COR-L47 (cell line): ENCODE measurements at places on chromosomes 5 and 9.

DNA sequence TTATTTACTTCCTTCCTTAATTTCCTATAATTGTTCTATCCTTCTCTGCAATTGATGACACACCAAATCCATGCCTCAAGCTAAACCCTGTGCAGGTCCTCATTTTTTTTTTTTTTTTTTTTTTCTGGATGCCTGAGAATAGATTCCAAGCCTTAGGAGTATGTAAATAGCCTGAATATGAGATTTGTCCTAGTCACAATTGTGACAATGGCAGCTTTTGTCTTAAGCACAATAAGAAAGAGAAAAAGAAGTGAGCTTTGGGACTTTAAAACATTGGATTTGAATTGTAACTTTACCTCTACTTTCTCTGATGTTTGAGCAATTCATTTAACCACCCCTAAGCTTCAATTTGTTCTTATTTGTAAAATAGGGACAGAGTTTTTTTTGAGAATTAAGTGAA, 280.5 kb downstream of the TUSC1 start:
- no peak for DNase-seq

DNA sequence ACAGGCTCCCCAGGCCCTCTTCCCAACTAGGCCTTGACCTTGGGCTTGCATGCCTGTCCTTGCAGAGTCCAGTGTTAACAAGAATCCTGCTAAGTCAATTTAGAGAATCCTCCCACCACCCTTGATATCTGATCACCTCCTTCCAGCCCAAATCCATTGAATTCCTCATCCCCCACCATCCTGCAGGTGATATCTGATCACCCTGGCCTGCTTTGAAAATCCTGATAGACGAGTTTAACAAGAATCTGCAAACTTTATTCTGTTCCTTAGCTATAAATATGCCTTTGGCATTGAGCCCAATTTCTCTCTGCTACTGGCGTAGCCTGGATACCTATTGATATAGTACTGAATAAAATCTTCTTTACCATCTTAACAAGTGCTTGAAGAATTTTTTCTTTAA, 125.5 kb downstream of the DIRAS2 start:
- no peak for DNase-seq

GRCh38 chr5:77620405-77620804, 18.1 kb downstream of the OTP start:
- DNase-seq, result peak; percentile 41

- DNase-seq, result no peak
Measured at GRCh38 chr5:120436996-120437395, 27.1 kb upstream of the PRR16 start.

- DNase-seq, result no peak
Measured at GRCh38 chr5:25006237-25006636, 361.5 kb upstream of the CDH10 start.

DNA sequence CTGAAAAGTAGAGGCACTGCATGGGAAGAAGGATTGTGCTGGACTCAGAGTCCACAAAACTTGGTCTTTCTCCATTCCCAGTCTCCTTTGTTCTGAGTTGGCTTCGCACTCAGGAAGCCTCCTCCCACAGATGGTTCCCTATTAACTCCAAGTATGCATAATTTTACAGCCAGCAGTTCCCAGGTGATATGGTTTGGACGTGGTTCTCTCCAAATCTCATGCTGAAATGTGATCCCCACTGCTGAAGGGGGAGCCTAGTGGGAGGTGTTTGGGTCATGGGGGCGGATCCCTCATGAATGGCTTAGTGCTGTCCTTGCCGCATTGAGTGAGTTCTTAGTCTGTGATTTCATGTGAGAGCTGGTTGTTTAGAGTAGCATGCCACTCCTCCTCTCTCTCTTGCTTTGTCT, 86.6 kb downstream of the FEM1C start:
- DNase-seq, result no peak

DNA sequence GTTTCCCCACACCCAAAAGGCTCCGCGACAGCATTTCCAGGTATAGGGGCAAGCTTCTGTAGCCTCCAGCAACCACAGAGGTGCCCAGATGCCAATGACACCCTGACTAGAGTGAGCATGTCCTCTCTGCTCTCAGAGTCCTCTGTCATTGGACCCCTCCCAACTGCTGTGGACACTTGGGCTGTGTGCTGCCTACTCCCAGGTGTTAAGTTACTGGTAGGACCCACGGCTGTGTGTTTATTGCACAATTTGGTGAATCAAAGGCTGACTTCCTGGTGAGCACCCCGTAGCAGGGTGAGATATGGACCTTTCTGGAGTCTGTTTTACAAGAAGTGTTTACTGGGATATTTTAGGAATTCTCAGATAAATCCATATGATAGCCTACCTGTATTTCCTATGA, 36.0 kb downstream of the SH3GL2 start:
- peak; percentile 19 for DNase-seq

GRCh38 chr9:23779220-23779619, 46.8 kb downstream of the ELAVL2 start:
- no peak for DNase-seq

- DNase-seq, result no peak
Measured at GRCh38 chr9:22026696-22027095, 17.6 kb upstream of the CDKN2B start.

DNA sequence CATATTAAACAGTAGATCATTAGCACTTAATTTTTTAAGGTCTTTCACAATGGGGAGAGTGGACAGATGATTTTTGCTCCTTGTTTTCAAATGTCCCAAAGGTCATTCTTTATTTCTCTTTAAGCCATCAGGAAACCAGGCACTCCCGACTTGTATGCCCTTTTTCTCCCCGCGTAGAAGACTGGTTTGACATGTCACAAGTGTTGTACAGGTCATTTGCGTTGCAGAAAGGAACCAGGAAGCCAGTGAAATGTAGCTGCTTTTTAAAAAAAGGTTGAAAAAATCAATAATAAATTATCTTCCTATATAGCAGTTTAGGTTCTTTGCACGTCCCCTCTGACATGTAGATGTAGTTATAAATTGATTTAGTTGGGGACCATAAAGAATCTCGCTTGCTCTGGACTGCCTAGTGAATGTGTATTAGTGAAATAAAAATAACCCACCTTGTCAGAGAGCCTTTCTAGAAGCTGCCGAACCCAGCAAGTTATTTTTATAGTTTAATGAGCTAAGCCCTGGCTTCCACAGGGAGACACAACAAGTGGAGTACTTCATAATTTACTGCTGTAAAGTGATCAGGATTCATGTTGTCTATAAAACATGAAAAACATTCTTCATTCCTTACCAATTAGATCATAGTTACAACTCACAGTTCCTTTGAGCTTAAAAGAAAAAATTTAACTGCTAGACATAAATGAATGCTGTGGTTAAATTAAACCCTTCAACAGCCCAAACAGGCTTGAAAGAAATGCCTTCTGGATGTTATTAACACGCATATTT, 404.6 kb downstream of the CSNK1G3 start:
- DNase-seq, result no peak

- DNase-seq, result no peak
Measured at GRCh38 chr5:143610946-143611345, 201.0 kb upstream of the HMHB1 start.

DNA sequence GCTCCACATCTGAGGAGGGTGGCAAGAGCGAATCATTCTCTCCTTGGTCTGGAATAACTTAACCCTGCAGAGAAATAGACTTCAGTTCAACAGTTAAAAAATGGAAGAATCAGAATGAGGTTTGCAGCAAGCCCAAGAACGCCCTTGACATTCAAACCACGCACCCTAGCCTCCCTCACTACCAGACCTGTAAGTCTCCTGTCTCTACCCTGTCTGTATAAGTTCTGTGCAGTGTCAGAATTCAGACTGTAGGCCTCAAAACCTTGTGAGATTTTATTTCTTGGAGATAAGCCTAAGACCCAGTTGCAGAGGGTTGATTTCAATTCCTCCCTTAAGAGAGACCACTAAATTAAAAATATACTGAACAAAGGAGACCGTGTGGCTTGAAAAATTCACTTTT, 35.8 kb upstream of the PLPP1 start:
- DNase-seq, result no peak

DNA sequence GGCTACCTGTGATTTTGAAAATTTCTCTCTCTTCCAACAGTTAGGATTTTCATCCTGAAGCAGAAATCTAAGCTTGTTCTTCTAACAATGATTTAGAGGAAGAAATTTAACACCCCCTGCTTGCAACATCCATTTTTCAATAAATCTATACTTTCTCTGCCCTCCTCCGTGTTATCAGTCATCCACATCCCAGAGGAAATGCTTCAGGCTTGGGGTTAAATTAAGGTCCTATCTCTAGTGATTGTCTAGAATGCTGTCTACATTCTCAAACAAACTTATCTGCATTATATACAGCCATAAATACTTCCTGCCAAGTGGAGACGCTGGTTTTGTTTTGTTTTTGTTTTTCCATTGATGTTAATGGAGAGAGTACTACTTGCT, 371.0 kb downstream of the CSNK1G3 start:
- no peak for DNase-seq

GRCh38 chr9:112831281-112831851, 59.3 kb downstream of the SLC46A2 start:
- DNase-seq, result no peak

- no peak for DNase-seq
Measured at GRCh38 chr9:83166372-83166771, 103.4 kb upstream of the RASEF start.

- DNase-seq, result no peak
Measured at GRCh38 chr9:96135076-96135752, 166.8 kb downstream of the HSD17B3 start.

DNA sequence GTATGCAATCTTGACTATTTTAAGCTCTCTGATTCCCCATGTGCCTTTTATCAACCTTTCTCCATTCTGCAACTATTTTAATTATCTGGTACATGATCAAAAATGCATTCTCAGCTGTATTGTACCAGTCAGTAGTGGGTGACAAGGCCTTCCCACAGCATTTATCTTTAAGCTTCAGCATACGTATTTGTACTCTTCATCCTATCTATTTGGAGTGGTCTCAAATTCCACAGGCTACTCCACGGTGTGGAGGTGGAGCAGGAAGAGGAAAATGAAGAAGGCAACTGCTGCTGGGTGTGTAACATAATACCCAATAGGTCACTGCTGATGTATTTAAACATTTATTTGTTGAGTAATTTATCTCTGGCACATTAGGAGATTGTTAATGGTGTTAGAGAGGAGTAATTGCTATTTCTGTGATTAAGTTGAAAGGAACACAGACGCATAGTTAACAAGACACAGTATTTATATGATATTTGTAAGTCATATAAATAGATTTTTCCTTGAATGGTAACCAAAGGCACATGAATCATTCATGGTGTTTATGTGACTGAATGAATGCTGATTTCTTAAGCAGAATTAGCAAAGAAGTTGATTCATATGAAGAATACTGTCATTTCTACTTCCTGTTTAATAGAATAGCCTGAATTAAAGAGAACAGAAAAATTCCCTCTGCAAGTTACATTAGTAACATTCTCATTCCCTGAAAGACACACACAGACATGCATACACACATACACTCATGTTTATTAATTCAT, 153.8 kb upstream of the NR3C1 start:
- DNase-seq, result no peak

DNA sequence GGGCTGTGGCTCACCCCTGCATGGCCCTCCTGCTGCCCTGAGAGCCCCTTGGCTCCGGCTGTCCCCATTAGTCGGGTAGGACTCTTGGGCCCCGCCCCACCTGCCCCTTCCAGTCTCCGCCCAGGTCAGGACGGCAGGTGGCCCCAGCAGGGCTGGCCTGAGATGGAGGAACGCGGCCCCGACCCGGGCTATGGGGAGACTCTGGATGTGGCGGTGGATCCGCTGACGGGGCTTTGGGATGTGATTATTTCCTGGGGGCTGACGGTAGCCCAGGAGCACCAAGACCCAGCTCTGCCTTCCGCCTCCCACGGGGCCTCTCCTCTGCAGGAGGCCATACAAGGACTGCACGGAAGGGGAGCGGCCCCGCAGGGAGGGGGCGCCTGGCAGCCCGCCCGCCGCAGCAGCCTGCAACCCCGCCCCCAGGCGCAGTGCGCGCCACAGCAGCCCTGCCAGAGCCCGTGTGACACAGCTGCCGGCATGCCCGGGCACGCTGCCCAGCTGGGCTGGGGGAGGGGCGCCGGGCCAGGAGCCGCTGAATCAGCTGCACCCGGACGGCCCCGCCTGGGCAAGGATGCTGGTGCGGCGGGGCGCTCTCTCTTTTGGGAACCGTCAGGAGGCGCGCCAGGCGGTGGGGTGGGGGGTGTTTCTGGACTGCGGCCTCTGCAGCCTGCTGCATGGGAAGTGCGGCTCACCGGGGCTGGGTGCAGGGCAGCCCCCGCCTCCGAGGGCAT, 9.2 kb downstream of the TMEM250 start:
- DNase-seq, result peak; percentile 95

DNA sequence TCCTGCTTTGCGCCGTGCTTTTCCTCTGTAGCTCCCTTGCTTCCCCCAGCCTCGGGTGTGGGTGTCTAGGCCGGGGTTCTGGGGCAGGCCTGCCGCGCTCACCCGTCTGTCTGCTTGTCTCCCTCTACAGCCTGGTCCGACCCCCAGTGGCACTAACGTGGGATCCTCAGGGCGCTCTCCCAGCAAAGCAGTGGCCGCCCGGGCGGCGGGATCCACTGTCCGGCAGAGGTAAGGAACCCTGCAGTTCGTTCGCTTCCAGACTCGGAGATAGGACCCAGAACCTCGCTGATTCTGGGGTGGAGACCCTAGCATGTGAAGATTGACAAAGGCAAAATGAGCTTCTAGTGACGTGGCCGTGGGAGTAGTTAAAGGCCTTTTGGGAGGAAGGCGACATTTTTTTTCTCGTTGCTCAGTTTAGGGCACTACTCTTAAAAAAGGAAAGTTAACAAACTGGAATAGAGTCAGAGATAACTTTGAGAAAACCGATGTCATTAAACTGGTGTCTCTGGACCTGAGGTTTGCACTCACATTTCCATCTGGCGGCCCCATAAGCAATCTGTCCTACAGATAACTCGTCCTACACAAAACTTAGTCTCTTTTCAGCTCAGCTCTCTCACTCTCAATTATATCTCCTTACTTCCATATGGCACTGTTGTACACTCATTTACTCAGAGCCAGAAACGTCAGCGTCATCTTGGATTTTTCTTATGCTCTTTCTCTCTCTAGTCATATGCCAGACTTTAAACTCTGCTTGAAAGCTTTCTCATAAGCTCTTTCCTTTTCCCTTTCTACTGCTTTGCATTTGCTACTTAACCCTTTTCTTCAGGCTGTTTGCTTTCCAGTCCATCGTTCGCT, 561 bp downstream of the SEC61B start:
- DNase-seq, result no peak

DNA sequence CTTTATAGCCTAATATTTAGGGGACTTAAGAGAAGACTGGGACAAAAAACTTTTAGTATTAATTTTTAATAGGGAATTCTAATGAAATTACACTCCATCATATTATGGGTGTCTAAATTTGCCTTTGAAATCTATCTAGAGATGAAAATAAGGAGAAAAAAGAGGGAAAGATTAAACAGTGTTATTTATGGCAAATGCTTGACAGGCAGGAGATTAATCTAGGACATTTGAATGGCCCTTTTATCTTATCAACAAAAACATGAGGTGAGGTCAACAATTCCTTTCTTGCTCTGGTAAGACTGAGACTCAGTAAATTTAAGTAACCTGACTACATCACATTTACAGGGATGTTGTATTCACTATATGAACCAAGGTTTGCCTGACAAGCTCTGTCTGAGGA, 852.8 kb upstream of the CTNND2 start:
- no peak for DNase-seq

- DNase-seq, result no peak
Measured at GRCh38 chr9:109411069-109411761, 86.9 kb downstream of the PTPN3 start.

- DNase-seq, result no peak
Measured at GRCh38 chr5:129120158-129120581, 25.6 kb downstream of the ISOC1 start.

GRCh38 chr5:91955610-91956009, 572.5 kb upstream of the ARRDC3 start:
- DNase-seq, result no peak

- no peak for DNase-seq
Measured at GRCh38 chr9:71955300-71955915, 44.0 kb downstream of the C9orf85 start.

GRCh38 chr5:149831492-149831891, 101.4 kb downstream of the PPARGC1B start:
- no peak for DNase-seq
